Activated T-cell treated with anti-CD3 and anti-CD28 coated beads for 48 hours (primary cell): ENCODE measurements at places on chromosomes 12 and 14.

GRCh38 chr14:71321574-71322315 is 414.5 kb downstream of the PCNX1 start:
- no peak for DNase-seq

DNA sequence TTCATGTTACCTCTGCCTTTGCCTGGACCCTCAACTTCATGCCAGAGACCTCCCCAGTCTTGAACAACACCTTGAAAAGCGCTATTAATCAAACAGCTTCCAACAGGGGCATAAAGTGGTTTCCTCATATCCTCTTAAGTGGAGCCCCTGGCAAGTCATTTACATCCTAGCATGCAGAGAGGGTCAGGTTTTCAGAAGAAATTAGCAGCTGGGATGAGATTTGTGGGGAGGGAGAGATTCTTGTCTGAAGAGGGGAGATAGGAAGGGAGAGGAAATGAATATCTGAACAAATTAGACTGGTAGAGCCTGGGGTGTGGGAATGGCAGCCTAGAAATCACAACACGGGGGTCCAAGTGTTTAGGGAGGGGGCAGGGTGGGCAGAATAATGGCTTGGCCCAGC is 45.6 kb downstream of the CALM1 start:
- DNase-seq, result no peak

- no peak for DNase-seq
These were observed 77.2 kb downstream of the BHLHE41 start for GRCh38 chr12:26047401-26048226.

GRCh38 chr12:49902399-49903350 is 1.0 kb downstream of the FAIM2 start:
- DNase-seq, result no peak

- no peak for DNase-seq
These were observed 94.1 kb downstream of the PLCZ1 start for GRCh38 chr12:18643681-18644080.

GRCh38 chr12:52245962-52246569 is 13.0 kb downstream of the KRT7 start:
- no peak for DNase-seq

- DNase-seq, result no peak
These were observed 454.1 kb upstream of the FLRT2 start for GRCh38 chr14:85075694-85076476.

DNA sequence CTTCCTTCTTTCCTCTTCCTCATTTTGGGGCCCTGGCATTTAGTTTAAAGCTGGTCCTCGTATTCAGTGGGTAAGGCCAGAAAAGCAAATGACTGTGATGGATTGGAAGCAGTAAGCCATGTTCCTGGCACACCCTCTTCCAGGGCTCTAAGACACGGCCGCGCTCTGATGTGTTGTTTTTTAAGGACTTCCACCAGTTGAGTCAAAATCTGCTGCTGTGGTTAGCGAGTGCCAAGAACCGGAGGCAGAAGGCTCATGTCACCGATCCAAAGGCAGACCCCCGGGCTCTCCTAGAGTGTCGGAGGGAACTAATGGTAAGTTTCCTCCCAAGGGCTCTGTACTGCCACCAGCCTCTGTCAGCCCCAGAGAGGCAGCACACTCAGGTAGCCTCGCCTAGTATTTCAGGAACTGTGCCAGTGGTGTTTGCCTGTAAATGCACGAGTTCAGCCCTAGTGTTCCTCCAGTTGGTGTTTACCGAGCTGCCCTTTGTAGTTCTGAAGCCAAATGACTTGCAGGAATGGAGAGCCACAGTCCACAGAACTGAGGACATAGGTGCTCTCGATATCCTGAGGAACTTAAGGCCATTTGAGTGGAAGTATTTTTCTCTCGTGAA is 72.7 kb downstream of the ESR2 start:
- no peak for DNase-seq

GRCh38 chr14:78335531-78335930 is 165.4 kb downstream of the NRXN3 start:
- no peak for DNase-seq

DNA sequence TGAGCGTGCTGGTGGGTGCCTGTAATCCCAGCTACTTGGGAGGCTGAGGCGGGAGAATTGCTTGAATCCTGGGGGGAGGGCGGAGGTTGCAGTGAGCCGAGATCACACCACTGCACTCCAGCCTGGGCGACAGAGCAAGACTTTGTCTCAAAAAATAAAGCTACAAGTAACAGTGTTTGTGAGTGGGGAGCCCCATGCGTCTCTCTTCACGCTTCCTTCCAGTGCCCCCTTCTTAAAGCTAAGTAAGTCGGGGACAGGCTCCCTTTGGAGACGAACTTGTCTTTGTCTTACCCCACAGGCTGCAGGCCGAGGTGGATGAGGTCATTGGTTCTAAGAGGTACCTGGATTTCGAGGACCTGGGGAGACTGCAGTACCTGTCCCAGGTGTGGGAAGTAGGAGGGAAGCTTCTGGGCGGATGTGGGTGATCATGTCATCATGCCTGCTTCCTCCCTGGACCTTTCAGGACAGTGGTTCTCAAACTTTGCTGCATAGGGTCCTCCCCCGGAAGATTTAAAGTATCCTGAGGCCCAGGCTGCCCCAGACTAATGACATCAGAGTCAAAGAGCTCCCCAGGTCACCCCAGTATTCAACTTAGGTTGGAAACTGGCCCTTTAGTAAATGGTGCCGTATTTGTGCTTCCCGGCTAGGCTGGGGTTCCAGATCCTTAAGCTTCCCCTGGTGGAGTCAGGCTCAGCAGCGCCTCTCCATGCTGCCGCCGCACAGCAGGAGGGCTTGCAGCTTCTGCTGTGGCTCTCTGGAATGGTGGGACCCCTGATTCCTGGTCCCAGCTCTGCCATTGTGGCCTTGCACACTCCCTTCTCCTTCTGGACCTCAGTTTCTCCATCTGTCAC is 37.1 kb downstream of the CYP46A1 start:
- no peak for DNase-seq

- no peak for DNase-seq
These were observed 106.8 kb downstream of the PELI2 start for GRCh38 chr14:56224691-56225681.

DNA sequence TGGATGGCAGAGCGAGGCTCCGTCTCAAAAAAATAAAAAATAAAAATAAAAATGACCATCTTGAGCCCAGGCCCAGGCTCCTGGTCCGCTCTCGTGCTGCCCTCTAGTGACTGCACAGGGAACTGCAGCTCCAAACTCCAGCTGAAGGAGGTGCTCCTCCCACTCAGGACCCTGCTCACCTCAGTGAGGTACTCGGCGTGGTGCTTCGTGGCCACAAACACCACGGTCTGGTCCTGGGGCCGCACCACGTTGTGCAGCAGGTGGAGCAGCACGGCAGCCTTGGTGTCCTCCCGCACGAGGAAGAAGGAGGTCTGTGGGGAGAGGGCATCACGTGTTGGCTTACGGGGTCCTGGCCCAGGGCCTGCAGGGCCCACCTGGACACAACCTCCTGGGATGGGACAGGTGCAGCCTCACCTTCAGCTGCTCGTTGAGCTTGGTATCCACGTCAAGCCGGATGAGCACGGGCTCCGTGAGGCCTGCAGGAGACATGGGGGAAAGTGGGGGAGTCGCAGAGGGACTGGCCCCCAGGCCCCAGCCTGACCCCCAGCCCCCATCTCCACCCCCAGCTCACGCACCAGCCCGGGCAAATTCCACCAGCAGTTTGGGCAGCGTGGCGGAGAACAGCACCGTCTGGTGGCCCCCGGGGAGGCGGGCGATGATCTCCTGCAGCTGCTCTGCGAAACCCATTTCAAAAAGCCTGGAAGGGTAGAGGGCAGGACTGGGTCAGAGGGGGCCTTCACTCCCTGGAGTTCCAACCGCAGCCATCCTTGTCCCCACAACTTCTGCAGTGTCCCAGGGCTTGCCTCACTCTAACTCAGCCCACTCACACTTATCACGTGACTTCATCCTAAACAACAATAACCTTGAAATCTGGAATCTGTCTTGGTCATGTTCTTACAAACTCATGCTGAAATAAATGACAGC is 10.6 kb downstream of the DDX54 start:
- peak; percentile 73 for DNase-seq

GRCh38 chr14:64117671-64118402 is 176.3 kb downstream of the ESR2 start:
- no peak for DNase-seq

DNA sequence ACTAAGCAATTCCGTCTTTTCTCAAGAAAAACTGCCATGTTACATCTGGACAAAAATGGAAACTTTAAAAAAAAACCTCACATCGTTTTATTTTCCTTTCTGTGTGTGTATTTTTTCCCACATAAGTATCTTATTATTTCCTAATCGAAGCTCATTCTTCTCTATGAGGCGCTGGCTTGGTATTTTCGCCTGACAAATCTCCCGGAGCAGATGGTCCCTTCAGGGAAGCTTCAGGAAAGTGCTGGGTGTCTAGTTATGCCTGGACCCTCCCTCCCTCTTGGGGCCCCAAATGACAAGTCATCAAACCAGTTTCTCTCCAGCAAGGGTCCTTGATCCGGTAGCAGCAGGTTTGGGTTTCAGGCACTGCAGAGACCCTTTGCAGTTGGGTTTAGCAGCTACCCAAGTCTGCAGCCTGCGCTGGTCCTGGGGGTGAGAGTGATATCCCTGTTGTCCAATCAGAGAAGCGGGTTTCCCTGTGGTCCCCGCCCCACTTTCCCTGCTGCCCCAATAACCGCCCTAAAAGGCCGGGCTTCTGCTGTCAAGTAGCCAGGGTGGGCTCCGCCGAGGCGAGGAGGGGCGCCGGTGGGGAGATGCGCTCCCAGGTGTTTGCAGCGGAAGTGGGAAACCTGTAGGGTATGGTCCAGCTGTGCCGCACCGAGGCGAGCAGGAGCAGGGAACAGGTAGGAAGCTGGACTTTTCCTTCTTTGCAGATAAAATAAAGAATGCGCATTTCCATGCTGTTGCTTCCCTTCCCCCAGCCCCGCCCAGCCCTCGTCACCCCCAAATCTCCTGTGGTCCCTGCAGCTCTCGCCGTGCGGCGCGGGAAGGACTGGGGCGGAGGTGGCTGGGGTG is at the start of gene CNTN1:
CNTN1 (plus strand) TSS at position 527 of the 852 bp plus-strand sequence.
- no peak for DNase-seq

DNA sequence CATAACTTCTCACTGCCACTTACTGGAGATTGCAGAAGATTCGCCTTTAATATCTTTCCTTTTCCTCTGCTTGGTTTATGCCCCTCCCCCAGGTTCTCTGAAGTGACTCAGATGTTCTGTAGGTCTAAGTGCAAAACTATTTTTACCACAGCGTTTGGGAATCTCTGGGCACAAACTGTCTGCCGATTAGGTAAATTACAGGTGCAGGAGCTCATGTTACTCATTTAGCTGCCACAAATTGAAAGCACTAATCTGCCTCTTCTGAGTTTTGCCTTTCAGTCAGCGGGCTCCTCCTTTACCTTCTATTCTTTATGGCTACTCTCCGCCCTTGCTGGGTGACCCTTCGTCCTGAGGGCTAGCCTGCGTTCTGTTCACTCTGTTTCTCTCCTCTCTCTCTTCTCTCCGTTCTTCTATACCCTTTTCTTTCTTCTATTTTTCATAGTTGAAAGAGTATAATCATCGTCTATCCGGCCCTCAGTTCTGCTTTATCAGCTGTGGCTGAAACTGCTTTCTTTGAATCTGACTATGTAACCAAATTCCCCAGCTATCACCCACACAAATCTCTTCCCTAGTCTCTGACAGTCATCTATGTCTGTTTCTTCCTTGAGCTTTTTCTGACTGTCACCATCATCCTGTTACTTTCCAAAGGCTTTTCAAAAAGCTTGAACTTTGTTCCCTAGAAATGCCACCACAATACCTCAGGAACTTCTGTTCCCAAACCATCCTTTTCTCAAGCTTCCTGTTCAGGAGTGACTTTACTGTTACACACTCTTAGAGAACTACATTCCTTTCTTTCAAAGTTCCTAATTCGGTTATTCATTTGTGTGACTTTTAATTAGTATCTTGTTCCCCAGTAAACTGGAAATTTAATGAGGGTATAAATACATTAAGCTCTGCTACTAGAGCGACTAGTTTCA is 4.3 kb upstream of the MYF6 start:
- DNase-seq, result no peak

DNA sequence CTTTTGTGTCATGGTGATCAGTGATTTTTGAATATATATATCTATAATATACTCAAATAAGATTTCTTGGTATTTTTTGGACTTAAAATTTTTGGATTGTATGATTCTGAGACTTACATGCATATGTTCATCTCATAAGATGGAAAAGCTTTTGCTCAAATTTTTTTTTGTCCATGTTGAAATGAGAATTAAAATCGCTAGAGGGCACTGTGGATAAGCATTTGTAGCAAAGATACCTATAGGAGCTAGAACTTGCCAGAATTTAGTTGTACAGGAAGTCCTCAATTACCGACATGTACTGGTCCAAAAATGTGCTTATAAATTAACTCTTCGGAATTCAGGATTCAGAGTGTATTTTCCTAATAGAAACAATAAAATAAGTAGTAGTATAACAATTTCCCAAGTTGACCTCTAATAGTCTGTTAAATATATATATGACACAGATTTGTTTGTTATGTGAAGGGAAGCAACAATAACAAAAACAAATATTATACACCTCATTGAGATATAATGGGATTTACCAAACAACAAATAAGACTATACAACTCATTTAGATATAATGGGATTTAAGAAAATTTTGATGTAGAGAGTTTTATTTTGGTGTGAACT is 179.6 kb downstream of the TMEM117 start:
- DNase-seq, result no peak

DNA sequence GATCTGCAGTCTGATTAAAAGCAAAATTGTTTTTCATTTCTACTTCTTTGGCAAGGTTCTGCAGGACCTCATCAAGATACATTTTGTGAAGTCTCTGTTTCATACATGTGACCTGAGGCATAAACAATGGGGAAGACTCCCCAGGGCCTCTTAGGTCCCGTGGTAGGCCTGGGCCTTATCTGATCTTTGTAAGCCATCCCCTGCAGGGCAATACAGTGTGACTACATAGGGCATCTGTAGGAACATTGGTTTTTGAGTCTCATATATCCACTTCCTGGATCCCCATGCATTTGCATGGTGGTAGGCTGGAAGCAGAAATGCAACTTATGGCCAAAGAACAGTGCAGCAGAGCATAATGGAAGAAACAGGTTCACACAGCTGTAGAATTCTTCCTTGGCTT is 6.0 kb downstream of the FAR2 start:
- no peak for DNase-seq

- peak; percentile 44 for DNase-seq
These were observed 84.6 kb downstream of the SETD3 start for GRCh38 chr14:99395909-99396530.

GRCh38 chr12:74031045-74031444 is 506.6 kb upstream of the ATXN7L3B start:
- DNase-seq, result no peak

DNA sequence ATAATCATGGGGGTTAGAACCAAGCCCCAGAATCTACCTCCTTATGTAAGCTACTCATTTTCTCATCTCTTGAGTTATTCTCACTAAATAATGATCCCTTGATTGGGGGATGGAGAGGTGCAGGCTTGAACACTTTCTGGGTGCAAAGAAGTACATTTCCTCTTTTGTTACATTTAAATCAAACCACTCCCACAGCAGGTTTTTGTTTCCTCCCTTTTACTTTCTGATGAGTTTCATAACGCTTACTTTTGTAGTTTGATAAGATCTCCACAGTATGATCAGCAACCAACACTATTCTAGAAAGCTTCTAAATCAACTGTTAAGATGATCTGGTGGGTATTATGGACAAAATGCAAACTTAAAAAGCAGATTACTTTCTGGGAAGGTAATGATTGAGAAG is 20.5 kb downstream of the VCPKMT start:
- DNase-seq, result no peak

- no peak for DNase-seq
These were observed 58.8 kb upstream of the NUDT4 start for GRCh38 chr12:93318720-93319522.
